T-helper 2 cell treated with Interferon-gamma antibody and Interleukin-4, amounts not matched to agents 100 ng/mL and 5 ng/mL, for 36 hours (primary cell): ENCODE measurements at places on chromosomes 3 and 15. TPM values are rescaled to one million over a fixed set of nuclear protein-coding genes. Genes with fewer than 3 reads are reported as not detected.

The CIDEC gene
- not detected in 2 replicates for total RNA-seq

The RAP2B gene
- total RNA-seq = 24.8 and 25.5 TPM in 2 replicates

The COMMD4 gene
- 80.8 and 82.6 TPM in 2 replicates for total RNA-seq

The BFSP2 gene
- 0.36 and 1.0 TPM in 2 replicates for total RNA-seq

The PROK2 gene
- 0.50 and 0.66 TPM in 2 replicates for total RNA-seq

The AADAC gene
- not detected in 2 replicates for total RNA-seq

The GOLGA8G gene
- total RNA-seq = 0.05 TPM in 1 of 2 replicates, not detected in the other

The GPR171 gene
- 154 and 170 TPM in 2 replicates for total RNA-seq

The SLC38A3 gene
- total RNA-seq = not detected in 2 replicates

The MESD gene
- total RNA-seq = 38.8 and 40.7 TPM in 2 replicates

The OR5H1 gene
- not detected in 2 replicates for total RNA-seq

The ITIH1 gene
- not detected in 2 replicates for total RNA-seq
